Inflammatory macrophage treated with lipopolysaccharide for 1 hour (primary cell): ENCODE measurements at places on chromosomes 1 and 21.

- no peak for DNase-seq
These were observed 98.1 kb upstream of the NFIA start for GRCh38 chr1:60984062-60984799.

DNA sequence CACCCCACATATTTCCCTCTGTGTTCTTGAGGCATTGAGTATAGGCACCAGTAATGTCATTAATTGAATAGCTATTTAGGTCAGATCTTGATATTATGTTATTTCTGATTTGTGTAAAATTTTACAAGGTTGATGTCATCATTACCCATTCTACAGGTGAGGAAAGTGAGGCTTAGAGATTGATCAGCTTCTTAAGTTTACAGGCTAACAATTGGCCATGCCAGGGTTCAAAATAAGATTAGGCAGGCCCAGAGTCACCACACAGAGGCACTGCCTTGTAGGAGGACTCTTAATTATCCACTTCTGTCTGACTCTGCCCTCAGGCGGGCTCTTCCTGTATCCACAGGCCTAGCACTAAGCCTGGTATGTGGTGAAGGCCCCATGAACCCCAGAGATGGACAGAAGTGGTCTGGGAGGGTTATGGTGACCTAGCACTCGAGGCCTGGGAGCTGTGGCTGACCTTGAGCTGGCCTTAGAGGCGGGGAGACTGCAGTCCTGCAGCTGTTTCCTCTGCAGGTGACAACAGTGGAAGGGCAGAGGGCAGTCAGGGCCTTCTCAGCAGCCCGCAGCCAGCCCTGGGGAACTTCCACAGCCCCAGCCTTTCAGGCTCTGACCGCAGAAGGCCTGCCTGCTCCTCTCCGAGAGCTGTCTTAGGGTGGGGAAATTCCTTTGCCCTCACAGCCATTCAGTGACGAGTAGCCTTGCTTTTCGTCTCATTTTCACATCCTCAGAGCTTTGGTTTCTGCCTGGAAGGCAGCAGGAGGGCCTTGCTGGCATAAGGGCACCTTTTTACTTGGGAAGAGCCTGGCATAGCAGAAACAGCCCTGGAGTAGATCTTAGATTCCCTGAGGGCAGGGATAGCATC is 12.2 kb downstream of the ZDHHC18 start:
- no peak for DNase-seq

DNA sequence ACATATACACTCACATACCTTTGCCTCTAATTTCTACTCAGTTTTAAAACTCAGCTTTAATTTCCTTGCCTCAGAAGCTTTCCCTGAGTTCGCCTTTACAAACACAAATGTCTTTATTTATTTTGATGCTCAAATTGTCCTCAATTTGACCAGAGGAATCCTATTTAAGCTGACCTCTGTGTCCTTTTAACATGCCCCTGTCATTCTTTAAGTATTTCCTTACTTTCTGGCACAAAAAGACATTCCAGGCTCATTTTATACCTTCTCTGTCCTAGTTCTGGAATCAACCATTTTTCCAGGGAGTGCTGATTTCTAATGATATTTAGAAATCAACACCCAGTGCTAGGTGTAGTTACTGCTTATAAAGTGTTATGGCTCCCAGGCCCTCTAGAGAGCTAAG is 82.5 kb downstream of the OSBPL9 start:
- DNase-seq: no peak

DNA sequence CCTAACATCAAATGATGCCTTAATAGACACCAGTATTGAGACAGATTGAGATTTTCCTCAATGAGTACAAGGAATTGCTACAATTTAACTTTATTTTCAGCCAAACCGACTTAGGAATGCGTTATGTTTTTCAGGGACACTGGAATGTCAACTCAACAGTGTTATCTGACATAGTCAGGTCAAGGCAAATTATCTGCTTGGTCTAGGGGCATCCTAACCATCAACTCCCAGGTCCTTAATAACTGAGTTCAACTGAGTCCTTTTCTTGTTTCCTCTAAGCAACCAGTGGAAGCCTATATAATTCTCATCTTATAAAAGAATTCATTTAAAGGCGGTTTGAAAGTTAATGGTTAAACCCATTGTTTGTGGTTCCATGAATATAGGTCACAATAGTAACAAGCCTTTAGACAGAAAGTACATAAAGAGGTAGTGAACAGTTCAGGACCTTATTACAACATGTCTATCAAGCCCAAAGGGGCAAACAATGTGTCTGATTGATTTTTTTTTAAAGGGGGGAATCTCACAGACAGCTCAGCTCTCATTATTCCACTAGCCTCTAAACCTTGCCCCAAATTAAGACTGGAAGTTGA is 32.3 kb upstream of the NR5A2 start:
- DNase-seq: no peak

- DNase-seq: no peak
These were observed 1423.1 kb downstream of the AMY1C start for GRCh38 chr1:105172788-105173187.

GRCh38 chr1:150362721-150363425 is 1.1 kb upstream of the RPRD2 start:
- DNase-seq: no peak

DNA sequence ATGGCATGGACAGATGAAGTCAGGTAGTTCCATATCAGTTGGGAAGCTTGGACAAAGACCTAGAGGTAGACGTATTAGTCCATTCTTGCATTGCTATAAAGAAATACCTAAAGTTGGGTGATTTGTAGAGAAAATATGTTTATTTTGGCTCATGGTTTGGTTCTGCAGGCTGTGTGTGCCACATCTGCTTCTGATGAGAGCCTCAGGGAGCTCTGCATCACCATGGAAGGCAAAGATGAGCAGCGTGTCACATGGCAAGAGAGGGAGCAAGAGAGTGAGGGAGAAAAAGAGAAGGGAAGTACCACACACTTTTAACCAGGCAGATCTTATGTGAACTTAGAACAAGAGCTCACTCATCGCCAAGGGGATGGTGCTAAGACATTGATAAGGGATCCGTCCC is 9.0 kb downstream of the TSACC start:
- DNase-seq: no peak

DNA sequence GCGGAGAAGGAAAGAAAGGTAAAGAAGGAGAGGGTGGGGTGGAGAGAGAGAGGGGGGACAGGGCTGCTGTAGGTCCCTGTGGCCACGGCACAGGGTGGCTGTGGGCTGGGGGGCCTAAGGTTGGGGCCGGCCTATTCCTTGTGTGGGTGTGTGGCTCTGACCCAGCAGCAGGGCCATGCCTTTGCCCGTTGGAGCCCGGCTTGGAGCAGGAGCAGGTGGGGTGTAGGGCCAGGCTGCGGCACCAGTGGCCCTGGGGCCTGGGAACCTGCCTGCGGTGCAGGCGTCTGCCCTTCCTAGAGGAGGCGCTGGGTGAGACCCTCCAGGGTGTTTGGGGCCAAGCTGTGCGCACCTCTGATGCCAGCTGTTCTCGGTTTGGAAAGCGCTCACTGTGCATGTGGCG is 19.7 kb upstream of the SUMO3 start:
- DNase-seq: no peak

DNA sequence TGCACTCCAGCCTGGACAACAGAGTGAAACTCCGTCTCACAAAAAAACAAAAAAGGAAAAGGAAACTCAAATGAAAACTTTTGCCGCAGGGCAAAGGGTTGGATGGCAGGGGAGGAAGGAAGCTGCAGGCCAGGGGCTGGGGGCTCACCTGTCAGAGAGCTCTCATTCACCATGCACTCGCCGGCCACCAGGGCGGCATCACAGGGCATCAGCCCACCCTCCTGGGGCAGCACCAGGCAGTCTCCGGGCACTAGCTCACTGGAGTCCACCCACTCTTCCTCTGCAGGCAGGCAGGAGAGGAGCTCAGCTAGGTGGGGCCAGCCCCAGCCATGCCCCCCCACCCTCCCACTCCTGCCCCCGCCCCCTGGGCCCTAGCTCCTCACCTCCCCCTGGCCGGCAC is 11.9 kb downstream of the ATP13A2 start:
- DNase-seq: no peak

- no peak for DNase-seq
These were observed 136.4 kb upstream of the TMEM51 start for GRCh38 chr1:15017120-15017519.

DNA sequence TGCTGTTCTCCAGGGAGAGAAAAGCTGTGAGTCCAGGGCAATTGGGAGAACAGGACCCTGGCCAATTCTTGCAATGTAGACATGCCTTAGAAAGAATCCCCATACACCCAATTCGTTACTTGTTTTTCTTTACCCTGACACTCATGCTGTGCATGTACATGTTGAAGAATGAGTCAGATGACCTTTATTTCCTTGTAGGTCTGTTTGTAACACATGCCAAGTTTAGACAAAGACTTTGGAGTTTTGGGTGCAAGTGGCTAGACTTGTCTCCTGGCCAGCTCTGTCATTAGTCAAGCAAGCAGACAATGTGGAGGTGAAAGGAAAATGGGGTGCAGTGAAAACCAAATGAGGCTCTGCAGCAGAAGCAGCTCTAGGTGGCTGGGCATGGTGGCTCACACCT is 38.1 kb downstream of the GNPAT start:
- DNase-seq: no peak

DNA sequence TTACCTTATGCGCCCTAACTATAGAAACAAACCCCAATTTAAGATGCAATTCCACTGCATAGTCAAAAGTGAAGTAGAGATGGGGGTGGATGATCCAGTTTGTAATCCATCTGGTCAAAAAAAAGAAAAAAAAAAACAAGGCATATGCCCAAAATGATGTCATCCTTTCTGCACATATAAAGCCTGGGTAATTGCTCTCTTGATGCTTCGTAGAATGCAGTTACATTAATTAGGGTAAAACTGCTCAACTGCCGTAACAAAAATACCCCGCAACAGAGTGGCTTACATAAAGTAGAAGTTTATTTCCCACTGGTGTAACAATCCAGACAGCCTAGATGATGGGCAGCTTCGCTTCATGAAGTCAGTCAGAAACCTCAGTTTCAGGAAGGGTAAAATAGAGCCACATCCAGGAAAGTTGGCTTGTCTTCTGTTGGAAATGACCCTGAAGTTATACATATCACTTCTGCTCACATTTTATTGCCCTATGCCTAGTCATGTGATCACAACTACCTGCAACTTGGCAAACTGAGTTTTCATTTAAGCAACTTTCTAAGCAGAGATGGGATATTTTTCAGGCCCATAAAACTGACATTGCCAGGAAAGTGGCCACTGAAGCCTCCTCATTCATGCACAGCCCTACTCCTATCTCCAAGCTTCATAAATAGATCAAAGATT is 221.7 kb downstream of the C1orf94 start:
- DNase-seq: no peak

- no peak for DNase-seq
These were observed 294.2 kb downstream of the PBX1 start for GRCh38 chr1:164853146-164853545.
